ENCODE measurements at places on chromosomes 5 and 9. TPM values are rescaled to one million over a fixed set of nuclear protein-coding genes. Genes with fewer than 3 reads are reported as not detected.

GRCh38 chr9:121562301-121562700 is 62.7 kb upstream of the GGTA1 start:
- H3K27ac ChIP-seq, result no peak overlapping the region
- peaks cover 2% of the 10 kb centered on the region for H3K27me3 ChIP-seq
- peaks cover 11% of the 10 kb centered on the region for H3K4me1 ChIP-seq
- H3K36me3 ChIP-seq, result no peaks in the 10 kb centered on the region

DNA sequence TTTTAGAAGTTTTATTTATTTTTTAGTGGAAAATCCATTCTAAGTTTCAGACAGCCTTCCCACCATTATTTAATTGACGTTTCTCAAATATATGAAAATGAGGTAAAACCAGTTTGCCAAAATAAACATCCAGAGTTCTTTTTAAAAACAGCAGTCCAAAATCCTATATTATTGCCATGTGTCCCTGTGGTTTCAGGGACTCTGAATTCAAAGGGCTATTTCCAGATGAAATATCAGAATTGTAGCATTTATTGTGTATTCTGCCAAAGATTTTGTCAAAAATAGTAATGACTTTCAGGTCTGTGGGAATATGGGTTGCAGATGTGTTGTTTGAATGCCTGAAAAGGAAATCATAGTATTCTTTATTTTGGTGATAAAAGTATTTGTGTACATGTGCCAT is 41.6 kb downstream of the XRCC4 start:
- H3K4me3 ChIP-seq, result no peak overlapping the region
- H3K27ac ChIP-seq, result no peak overlapping the region
- no peaks in the 10 kb centered on the region for H3K27me3 ChIP-seq
- H3K4me1 ChIP-seq, result no peaks in the 10 kb centered on the region

GRCh38 chr5:169291877-169292276 is 9.1 kb downstream of the SLIT3 start:
- H3K36me3 ChIP-seq, result no peaks in the 10 kb centered on the region
- H3K4me3 ChIP-seq, result no peak overlapping the region
- peaks cover 2% of the 10 kb centered on the region for H3K27me3 ChIP-seq
- no peaks in the 10 kb centered on the region for H3K4me1 ChIP-seq

DNA sequence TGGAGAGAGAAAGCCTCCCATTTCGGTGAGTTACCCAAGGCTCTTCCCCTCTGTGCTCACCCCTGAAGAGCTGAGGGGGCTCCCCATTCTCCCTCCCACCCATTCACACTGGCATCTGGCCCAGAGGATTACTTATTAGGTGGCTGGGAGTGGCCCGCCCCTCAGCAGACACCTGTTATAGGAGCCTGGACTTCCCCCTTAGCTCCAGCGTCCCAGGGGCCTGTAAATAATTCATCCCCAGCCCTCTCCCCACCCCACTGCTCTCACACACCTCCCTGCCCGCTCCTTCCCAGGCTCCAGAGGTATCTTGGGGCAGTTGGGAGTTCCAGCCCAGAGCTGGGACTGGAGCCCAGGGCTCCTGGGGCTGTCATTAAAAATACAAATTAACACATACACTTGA is 11.6 kb upstream of the SLC6A7 start:
- H3K27me3 ChIP-seq, result peaks cover 10% of the 10 kb centered on the region
- DNase-seq, result no peak
- no peaks in the 10 kb centered on the region for H3K36me3 ChIP-seq
- H3K27ac ChIP-seq, result no peak overlapping the region
- H3K4me1 ChIP-seq, result no peaks in the 10 kb centered on the region
- H3K4me3 ChIP-seq, result no peak overlapping the region

GRCh38 chr9:132712753-132713152 is 42.5 kb downstream of the GTF3C4 start:
- DNase-seq, result no peak
- no peaks in the 10 kb centered on the region for H3K4me1 ChIP-seq
- H3K36me3 ChIP-seq, result no peaks in the 10 kb centered on the region
- H3K27ac ChIP-seq, result no peak overlapping the region
- peaks cover 10% of the 10 kb centered on the region for H3K27me3 ChIP-seq

The PCDHGA12 gene
- not detected for total RNA-seq

The TCERG1 gene
- total RNA-seq, result 79.2 TPM
